ENCODE measurements at places on chromosomes 3 and 15. TPM values are rescaled to one million over a fixed set of nuclear protein-coding genes. Genes with fewer than 3 reads are reported as not detected.

DNA sequence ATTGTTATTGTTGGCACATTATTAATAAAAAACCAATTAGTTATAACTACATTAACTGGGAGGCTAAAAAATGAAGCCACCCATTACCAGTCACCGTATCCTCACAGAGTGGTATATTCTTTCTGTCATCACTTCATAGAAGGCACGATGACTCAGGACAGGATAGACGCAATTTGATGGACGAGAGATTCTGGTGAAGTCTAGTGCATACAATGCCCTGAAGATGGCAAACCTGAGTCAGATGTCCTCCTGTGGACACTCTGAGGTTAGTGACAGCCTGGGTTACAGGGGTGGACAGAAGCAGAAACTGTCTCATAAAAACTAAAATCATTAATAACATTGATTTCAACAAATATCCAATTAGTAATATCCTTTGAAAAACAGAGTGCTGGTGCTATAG, 150.3 kb downstream of the SLC9A9 start:
- H3K27ac ChIP-seq = no peak overlapping the region
- no peak overlapping the region for H3K4me3 ChIP-seq
- H3K36me3 ChIP-seq = no peaks in the 10 kb centered on the region
- no peak for DNase-seq

DNA sequence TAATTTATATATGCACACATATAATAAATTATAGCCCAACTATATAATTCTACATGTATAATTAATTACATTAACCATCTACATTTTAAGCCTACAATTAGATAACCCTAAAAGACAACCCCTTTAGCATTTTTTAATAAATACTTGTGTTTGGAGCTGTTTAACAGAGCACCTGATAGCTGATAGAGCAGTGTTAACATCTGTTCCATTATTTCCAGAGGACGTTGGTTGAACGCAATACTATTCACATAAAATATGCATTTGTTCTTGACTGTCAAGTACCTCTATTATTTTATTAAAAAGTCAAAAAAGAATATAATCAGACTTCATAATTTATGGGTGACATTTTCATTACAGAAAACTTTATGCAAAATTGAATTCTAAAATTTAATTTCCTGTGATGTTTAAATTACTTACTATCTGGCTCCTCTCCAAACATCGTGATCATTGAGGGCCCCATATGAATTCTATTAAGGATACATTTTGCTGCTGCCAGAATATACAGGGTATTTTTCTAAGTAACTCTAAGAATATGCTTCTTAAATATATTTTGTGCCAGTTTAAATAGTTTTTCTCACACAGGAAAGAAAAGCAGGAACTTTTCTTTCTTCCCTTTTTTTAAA, 234.3 kb downstream of the SHOX2 start:
- no peak overlapping the region for H3K4me3 ChIP-seq
- H3K36me3 ChIP-seq = no peaks in the 10 kb centered on the region
- H3K27ac ChIP-seq = no peak overlapping the region
- no peaks in the 10 kb centered on the region for H3K27me3 ChIP-seq

DNA sequence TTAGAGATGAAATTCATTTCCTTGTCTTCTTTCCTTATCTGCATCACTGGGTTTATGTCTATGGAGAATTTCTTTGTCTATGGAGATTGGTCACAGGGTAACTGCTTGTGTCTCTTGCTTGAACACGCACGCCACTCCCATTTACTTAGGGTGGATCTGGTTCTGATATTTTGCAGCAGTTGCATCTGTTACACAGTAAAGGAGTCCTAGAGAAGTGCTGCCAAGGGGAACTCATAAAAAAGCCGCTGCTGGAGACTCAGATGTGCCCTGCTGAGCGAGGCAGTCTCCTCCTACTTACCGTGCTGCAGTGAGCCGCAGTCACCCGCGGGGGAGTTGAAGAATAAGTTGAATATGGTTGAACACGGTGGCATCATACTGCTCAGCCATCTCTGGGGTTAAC, 105.2 kb upstream of the KLHL25 start:
- H3K36me3 ChIP-seq = no peaks in the 10 kb centered on the region
- no peak overlapping the region for H3K27ac ChIP-seq
- peaks cover 13% of the 10 kb centered on the region for H3K27me3 ChIP-seq
- H3K4me1 ChIP-seq = no peaks in the 10 kb centered on the region

GRCh38 chr3:78873641-78874040, 894.2 kb downstream of the ROBO1 start:
- no peak overlapping the region for H3K27ac ChIP-seq
- H3K36me3 ChIP-seq = no peaks in the 10 kb centered on the region
- DNase-seq = no peak
- H3K4me1 ChIP-seq = no peaks in the 10 kb centered on the region
- H3K27me3 ChIP-seq = no peaks in the 10 kb centered on the region
- no peak overlapping the region for H3K4me3 ChIP-seq

Gene SNURF
- total RNA-seq = 7.5 TPM

Gene CCDC50
- total RNA-seq = 35.9 TPM

Gene SHC4
- 1.2 TPM for total RNA-seq

Gene FBXO40
- total RNA-seq = not detected

Measured in activated T-cell treated with anti-CD3 and anti-CD28 coated beads, Interleukin-2, amount 50 U/mL, for 72 hours (primary cell).